ENCODE measurements at places on chromosomes 6 and 20.

- peak; percentile 63 for DNase-seq
Measured at GRCh38 chr6:17869010-17869752, 118.3 kb downstream of the KIF13A start.

GRCh38 chr6:158758451-158758860, 60.7 kb downstream of the EZR start:
- DNase-seq: no peak

GRCh38 chr20:58713801-58714339, 21.3 kb downstream of the NPEPL1 start:
- no peak for DNase-seq

DNA sequence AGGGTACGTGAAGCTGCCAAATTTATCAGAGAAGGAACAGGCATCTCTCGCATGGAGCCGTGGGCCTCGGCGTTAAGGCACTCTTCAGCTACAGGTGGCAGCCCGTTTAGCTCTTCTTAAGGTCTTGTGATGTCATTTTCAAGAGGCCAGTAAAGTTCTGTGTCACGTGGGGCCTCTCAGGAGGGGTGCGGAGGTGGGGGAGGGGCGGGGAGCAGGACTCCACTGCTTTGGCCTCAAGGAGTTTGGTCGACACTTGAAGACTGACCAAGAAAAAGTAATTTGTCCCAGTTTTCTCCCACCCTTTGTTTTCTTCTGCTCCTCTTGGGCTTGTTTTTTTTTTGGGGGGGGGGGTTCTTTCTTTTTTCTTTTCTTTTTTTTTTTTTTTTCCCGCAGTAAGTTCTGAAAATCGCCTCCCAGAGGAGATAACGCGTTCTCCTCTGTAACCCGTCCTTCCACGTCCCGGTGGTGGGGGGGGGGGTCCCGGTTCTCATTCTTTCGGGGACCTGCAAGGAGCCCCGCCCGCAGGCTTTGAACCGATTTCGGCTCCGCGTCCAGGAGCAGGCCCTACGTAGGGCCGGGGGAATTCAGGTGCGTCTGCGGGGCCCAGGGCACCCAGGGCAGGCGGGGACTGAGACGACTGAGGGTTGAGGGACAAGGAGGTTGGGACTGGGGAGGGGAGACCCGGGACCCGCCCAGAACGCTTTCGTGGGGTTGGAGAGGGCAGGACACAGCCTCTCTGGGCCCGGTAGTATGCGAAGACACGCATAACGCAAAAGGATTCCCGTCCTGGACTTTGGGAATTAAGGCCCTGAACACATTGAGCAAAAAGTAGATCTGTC, 26.0 kb downstream of the GPX6 start:
- no peak for DNase-seq

DNA sequence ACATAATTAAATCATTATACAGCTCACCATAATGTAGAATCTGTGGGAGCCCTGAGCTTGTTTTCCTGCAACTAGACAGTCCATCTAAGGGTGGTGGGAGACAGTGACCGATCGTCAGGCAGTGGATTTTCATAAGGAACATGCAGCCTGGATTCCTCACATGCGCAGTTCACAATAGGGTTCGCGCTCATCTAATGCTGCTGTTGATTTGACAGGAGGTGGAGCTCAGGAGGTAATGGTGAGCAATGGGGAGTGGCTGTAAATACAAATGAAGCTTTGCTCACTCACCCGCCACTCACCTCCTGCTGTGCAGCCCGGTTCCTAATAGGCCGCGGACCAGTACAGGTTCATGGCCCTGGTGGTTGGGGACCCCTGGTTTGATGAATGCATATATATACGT, 141.5 kb downstream of the TBC1D7 start:
- no peak for DNase-seq

GRCh38 chr6:111592726-111593511, 12.8 kb downstream of the TRAF3IP2 start:
- DNase-seq: no peak

DNA sequence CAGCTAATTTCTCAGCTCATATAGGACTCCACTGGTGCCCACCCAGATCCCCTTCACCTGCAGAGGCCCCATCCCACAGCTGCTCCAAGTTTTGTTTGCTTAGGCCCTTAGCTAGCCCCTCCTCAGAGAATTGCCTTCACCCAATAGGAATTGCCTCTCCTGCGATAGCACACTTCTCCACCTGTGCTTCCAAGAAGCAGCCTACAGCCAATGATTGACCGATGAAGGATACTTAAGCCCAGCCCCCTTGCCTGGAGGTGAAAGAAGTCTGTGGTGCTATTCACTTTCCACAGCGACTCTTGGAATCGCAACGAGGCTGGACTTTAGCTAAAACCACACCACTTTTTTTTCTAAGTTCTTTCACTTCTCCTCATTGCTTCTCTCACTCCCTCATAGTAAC, 353.2 kb upstream of the BTBD3 start:
- no peak for DNase-seq

DNA sequence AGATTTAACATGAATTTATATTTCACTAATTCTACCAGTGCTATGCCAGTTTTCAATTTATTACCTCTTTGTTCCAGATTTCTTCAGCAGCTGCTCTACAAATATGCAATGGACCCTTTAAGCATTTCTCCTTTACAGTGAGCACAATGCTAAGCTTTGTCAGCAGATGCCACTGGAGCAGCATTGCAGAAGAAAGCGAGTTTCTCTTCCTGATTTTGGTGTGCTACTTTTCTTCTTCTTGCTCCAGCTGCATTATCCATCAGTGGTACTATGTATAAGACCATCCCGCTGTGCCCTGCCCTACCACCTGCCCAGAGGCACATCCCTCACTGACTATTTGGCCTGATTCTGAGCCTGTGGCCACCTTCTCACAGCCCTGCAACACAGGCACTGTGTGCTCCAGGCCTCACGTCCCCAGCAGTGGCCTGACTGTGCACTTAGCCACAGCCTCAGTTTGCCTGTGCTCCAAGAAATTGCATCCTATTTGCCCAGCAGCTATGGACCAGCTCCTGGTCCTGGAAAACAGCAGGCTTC, 84.1 kb downstream of the TNFAIP3 start:
- peak; percentile 1 for DNase-seq

DNA sequence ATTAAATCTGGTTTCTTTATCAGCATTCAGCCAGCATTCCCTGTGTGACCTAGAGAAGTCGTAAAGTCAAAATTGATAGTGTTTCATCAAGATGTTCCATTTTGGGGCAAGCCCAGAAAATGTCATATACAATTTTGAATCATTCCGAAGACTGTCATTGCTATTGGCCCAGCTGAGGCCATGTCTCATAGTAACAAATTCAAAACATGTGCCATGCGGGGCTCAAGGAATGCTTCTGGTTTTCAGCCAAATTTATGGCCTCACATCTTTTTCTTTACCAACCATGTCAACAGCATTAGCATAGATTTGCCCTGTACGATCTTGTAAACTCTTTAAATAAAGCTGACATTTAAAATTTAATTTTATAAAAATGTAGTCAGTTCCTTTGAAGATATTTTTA, 314.7 kb downstream of the PAX1 start:
- DNase-seq: no peak

DNA sequence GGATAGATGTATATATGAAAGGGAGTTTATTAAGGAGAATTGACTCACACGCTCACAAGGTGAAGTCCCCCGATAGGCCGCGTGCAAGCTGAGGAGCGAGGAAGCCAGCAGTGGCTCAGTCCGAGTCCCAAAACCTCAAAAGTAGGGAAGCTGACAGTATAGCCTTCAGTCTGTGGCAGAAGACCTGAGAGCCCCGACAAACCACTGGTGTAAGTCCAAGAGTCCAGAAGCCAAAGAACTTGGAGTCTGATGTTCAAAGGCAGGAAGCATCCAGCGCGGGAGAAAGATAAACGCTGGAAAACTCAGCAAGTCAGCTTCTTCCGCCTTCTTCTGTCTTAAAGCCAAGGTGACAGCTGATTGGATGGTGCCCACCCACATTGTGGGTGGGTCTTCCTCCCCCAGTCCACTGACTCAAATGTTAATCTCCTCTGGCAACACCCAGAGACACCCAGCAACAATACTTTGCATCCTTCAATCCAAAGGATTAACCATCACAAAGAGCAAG, 102.6 kb upstream of the GJE1 start:
- no peak for DNase-seq

GRCh38 chr6:53361549-53362031, 12.8 kb upstream of the ELOVL5 start:
- peak; percentile 19 for DNase-seq

GRCh38 chr6:158991017-158991723, 8.8 kb downstream of the RSPH3 start:
- no peak for DNase-seq

GRCh38 chr6:64547594-64548268, 912.1 kb downstream of the PHF3 start:
- no peak for DNase-seq

DNA sequence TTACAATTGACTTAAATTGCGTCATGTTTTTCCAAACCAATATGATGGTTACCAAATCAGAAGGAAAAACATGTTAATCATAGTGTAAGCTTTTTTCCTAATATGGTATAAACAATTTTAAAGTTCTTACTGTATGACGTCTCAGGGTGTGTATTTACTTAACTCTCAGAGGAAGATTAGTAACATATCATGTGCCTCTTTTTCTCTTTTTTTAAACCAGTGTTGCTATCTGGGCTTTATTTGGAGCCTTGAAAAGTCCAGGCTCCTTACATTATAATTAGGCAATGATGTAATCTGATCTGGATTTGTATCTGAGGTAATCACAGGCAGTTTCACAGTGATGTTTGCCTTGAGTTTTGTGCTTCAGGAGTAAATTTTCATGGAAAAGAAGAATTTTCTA, 20.4 kb upstream of the RAB23 start:
- DNase-seq: no peak

- DNase-seq: no peak
Measured at GRCh38 chr20:2753461-2754040, 46.9 kb downstream of the CPXM1 start.

DNA sequence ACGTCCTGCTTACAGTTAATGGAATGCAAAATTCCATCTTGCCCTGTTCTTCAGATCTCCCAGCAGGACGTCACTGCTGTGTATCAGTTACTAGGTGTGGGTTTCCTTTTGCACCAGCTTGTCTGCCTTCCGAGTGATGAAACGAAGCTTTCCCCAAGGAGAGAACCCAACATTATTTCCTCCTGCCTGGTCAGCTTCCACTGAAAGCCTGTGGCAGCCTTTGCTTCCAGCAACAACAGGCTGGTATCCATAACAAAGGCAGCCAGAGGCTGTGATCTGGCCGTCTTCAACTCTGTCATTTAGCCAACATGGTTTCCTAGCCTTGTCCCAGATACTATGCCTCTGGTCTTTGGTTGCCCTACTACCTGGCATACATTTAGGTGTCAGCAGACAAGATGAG, 78.9 kb upstream of the HEY2 start:
- DNase-seq: peak; percentile 3

DNA sequence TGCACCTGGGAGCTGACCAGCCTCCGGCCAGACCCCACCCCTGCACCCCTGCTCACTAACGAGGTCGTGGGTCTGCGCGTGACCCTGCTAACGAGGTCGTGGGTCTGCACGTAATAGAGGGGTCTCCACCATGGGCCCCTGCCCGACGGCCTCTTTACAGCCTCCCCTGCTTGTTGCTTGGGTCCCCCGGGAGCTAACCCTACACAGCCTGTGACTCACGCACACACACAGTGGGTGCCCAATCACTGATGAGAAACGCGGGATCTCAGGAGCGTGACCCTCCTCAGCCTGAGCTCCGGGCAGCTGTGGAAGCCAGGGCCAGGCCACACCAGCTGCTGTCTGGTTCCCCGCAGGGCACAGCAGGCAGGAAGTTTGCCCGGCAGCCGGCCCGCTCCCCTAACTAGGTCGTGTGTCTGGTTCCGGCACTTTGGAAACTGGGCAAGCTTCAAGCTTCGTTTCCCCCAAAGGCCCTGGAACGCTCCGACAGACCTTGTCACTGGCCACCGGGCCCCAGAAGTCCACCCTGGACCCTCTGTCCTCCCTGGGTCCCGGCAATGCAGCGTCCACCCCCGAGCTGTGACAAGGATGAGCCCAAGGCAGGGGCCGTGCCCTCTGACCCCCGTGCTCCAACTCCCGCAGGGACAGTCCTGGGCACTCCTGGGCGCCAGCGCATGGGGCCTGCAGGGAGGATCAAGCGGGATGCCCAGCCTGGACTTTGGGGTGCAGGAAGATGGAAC, 767 bp downstream of the PTK6 start:
- DNase-seq: no peak

GRCh38 chr20:38353316-38353715, 7.0 kb downstream of the LBP start:
- DNase-seq: no peak

DNA sequence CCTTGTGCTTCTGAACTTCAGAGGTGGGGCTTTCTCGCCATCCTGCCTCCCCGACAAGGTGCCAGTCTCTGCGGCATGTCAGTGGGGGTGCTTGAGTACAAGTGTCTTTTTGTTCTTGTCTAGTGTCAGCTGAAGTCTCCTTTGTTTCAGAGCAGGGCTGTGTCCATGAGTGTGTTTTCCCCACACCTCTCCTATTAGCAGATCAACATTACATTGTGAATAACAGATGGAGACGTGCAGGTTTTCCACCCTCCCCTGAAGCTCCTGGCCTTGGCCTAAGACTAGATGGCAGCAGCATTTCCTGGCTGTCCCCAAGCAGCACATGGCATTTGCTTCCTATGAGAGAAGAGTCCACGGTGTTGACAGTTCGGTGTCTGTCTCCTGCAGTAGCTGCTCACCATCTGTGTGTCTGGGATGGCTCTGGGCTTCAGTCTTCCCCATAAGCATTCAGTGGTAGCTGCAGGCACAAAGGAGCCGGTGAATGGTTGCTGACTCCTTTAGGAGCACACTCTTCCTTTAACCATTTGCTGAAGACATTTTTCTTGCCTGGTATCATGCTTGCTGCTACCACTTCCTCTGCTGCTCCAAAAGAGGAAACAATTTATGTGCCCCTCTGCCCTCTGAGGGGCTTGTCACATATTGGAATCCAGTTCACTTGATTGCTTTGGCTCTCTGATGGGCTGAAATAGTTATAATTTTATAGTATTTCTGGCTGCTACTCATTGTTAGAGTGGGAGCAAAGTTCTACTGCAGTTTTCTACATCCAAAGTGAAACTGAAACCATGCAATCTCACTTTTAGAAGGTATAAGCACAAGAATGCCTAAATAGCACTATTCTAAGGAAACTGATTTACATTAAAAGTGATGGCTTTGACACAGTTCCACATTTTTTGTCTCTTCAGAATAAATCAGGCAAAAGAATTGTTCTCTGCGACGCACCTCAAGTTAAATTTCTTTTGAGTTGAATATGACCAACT, 913.0 kb downstream of the C6orf118 start:
- DNase-seq: peak; percentile 21

DNA sequence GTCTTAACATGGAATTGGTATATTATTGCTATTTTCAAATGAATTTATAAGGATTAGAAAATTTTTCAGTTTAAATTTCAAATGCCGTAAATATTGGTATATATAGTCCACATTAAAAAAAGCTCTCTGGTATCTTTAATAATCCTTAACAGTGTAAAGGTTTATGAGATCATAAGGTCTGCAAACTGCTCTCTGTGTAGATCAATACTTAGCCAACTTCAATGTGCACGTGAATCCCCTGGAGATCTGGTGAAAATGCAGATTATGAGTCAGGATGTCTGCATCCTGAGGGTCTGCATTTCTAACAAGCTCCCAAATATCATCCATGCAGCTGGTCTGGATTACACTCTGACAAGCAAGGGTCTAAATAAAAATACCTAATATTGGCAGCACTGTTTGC, 43.5 kb downstream of the LAMA4 start:
- no peak for DNase-seq

All from hypothalamus (tissue), 51 donors.